HFF-Myc (cell line): ENCODE measurements at places on chromosomes 16 and 17.

DNA sequence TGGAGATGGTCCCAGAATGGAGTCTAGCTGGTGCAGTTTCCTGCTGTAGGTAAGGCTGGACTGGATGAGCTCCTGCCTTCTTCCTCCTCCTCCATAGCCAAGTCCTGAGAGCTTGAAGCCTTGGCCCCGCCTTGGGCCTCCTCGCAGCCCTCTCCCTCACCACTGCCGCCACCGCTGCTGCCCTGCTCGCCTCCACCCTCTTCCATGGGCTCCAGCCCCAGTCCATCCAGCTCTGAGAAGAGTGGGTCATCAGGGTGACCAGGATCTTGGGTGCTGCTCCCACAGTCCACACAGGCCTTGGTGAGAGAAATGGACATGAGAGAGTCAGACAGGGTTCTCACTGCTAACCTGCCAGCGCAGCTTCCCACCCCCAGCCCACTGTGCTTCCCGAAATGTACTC lies 11.2 kb downstream of the PER1 start:
- DNase-seq = no peak

DNA sequence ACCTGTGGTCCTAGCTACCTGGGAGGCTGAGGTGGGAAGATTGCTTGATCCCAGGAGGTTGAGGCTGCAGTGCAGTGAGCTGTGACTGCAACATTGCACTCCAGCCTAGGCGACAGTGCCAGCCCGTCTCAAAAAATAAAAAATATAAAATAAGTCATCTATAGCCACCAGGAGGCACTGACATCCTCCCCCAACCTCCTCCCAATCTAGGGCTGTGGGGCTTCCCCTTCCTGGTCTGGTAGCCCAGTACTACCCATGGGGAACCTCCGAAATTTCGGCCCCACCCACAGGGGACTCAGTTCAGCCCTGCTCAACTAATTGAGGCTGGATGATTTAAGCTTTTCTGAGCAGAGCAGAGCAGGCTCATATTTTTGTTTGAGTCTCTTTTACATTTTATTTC lies 3.2 kb downstream of the ZSCAN10 start:
- no peak for DNase-seq

DNA sequence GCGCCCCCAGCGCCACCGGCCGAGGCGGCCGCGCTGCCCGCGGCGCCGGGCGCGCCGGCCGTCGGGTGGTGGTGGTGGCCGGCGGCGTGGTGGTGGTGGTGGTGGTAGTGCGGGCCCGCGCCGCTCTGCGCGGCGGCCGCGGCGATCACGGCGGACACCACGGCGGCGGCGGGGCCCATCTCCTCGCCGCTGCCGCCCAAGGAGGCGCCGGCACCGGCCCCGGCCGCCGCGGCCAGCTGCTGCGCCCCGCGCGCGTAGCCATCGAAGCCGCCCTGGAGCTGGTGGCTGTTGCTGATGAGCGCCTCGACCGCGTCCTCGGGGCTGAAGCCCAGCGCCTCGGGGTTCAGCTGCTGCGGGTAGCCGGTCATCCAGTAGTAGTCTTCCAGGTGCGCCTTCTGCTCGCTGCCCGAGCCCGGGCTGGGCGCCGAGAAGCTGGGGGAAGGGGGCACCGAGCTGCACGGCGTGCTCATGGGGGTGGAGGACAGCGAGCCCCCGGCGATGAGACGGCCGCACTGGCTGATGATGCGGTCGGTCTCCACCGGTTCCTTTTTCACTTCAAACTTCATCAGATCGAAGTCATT lies 1.2 kb downstream of the MAF start:
- no peak for DNase-seq

- DNase-seq = no peak
Observed at GRCh38 chr16:88936008-88936555, 40.9 kb downstream of the CBFA2T3 start.

- DNase-seq = no peak
Observed at GRCh38 chr17:60231234-60231633, 81.5 kb downstream of the CA4 start.

DNA sequence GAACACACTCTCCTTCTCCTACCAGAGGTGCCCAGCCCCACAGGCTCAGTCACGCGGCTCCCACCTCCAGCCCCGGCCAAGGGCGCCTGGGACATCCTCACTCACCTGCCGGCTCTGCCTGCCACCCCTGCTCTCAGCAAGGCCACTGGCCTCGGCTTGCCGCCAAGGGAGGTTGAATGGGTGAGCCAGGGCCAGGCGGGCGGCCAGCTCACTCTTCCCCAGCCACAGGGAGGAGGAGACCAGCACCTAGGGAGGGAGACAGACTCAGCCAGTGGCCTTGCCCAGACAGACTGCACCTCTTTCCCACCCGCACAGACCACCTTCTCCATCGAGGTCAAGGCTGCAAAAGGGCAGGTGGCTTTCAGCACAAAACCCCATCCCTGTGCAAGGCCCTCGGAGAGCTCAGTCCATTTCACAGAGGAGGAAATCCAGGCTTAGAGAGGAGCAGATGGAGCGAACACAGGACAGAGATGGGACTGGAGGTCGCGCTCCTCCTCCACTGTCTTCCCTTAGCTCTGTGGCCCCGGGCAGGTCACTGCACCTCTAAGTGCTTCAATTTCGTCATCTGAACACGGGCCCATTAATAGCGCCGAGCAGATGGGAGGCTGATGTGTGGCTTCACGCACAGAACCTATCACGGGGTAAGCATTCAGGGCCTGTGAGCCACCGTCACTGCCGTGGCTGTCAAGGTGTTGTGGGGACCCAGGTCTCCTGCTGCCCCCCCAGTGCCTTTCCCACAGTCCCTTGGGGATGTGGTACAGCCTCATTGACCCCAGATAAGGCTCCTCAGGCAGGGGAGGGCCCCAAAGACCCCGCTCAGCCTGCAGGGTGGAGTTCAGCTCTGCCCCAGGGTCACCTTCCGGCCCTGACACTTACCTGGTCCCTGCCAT lies 56.1 kb downstream of the RMI2 start:
- no peak for DNase-seq

- DNase-seq = no peak
Observed at GRCh38 chr17:71168053-71168741, 952.6 kb upstream of the SOX9 start.

DNA sequence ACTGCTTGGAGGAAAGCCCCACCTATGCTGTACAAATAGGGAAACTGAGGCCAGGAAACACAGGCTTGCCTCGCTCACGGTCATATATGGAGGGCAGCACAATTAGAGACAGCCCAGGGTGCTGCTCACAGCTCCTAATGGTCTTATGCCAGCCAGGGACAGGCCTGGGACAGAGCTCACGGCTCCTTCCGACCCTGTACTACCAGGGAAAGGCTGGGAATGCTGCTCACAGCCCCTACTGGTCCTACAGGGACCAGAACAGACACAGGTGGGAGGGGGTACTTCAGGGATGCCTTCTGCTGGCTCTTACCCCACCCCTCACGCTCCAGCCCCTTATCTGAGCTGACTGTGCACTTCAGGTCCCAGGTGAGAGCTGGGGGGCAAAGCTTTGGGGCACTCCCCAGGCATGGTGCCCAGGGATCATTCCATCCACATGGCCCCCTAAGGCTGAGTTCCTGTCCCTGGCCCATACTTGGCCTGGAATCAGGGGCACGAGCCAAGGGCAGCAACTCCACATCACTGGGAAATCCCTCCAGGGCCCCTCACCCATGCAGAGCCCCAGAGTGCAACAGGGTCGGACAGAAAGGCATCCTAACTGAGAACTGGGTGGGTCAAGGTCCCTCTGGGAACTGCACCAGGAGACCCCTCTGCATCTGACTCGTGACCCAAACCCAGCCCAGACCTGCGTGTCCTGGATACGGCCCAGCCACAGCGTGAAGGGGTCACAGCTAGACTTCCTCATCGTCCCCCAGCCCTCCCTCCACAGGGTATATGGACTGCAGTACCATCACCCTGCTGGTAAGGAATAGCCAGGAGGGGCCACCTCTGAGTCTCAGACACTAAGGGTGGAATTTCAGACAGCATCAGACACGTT lies 5.9 kb downstream of the RHBDF1 start:
- DNase-seq = no peak

DNA sequence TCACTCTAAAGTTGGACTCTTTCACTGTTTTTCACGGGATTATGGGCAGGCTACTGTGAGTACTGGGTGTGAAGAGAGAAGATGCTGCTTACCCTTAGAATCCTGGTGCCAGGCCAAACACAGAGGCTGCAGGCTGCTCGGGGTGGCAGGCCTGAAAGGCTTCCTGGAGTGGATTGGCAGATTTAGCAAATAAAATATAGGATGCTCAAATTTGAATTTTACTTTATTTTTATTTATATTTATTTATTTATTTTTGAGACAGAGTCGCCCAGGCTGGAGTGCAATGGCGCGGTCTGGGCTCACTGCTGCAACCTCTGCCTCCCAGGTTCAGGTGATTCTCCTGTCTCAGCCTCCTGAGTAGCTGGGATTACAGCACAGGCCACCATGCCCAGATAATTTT lies 14.9 kb upstream of the STAC2 start:
- no peak for DNase-seq

DNA sequence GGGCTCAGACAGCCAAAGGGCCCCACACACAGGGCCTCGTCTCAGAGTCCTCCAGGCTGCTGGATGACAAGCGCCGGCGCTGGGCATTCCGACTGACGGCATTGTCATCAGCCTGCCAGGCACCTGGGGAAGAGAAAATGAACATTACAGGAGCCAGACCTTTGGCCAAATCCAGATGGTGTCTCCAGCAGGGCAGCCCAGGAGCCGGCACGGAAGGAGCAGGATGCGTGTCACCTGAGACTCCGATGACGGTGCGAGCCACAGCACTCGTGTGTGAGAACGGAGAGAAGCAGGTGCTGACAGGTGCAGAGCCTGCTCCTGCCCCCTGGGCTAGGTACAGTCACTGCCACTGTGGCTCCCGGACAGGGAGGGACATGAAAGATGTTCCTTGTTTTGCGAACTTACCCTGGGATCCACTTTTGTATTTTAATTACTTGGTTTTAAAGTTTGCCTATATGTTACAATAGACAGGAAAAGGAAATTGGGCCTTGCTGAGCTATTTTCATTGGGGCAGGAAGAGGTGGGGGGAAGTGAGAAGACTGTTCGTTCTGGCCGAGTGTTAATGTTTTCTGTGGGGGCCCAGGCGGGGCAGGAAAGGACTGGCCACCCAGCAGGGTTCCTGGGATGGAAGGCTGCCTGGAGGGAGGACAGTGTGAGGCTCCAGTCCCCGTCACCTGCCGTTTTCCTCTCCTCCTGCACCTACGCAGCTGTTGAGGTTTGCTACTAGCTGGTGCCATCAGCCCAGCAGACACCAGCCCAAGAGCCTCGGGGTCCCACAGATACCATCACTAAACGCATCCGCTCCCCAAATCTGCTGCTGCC lies 4.4 kb upstream of the FOXJ1 start:
- DNase-seq = no peak

DNA sequence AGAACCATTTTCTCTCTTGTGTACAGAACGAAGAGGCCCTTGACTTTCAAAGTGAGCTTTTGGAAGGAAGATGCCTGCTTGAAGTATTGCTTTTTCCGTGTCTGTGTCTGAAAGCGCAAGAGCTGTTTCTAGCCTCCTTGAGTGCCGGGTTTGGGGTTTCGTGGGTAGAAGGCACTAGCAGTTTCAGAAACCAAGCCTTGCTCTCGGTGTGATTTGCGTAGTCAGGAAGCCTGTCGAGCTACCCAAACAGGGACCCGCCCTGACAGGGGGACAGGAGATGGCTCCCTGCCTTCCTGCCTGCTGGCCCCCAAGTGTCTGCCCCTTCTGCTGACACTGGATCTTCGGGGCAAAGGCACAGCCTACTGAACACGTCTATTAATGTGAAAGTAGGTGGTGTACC lies 322.0 kb downstream of the MAF start:
- DNase-seq = no peak

DNA sequence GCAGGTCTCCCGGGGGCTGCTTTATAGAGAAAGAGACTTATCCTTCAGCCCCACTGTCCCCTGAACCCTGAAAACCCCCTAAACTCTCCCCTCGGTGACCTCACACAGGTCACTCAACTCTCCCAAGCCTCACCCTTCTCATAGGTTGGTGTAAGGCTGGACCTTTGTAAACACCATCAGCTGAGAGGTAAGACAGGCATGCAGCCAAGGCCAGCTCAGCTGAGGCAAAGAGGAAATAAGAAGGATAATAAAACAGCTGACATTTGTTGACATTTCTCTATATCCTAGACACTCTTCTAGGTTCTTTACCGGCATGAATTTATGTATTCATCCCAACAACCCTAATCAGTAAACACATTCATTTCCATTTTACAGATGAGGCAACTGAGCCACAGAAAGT lies 134.3 kb downstream of the CCT6B start:
- no peak for DNase-seq

GRCh38 chr16:3838600-3839401 lies 41.7 kb downstream of the CREBBP start:
- no peak for DNase-seq

GRCh38 chr16:17386229-17386628 lies 84.5 kb downstream of the XYLT1 start:
- no peak for DNase-seq

- peak; percentile 65 for DNase-seq
Observed at GRCh38 chr16:68823401-68824135, 19.8 kb upstream of the TANGO6 start.

DNA sequence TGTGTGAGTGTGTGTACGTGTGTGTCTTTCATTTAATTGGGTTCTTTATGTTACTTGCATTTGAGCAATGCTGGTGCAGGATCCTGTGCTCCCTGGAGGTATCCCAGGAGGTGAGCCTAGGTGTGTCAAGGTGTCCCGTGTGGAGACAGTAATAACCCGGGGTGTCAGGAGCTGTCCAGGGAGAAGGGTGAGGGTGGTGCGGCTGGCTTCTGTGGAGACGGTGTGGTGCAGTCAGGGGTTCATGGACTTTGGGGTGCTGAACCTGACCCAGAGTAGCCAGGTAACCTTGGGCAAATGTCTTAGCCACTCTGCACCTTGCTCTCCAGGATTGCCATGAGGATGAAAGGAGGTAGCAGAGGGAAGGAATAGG lies 7.4 kb upstream of the ELAC2 start:
- no peak for DNase-seq

DNA sequence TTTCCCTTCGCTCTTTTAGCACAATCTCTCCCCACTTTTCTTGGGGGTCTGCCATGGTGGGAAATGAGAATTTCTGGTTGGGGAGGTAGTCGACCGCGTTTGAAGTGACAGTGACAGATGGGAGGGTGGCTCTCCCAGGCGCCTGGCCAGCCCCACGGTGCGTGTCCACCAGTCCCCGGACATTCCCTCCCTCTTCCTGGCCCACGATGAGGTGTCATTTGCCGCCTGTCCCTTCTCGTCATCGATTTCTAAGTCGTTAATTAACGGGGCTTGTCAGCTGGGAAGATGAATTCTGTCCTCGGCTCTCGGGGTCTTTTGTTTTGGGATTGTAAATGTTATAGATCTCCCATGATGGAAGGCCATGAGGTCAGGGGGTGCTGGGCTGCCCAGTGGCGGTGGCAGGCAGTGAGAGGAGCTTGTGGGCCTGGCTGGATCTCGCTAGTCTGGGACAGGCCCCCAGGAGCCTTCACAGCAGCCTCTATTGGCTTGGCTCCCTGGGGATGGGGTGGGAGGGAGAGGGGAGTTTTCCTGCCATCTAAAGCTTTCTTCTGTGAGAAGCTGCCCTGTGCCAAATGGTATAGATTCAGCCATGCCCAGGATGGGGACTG lies 164.2 kb downstream of the MRM1 start:
- no peak for DNase-seq

DNA sequence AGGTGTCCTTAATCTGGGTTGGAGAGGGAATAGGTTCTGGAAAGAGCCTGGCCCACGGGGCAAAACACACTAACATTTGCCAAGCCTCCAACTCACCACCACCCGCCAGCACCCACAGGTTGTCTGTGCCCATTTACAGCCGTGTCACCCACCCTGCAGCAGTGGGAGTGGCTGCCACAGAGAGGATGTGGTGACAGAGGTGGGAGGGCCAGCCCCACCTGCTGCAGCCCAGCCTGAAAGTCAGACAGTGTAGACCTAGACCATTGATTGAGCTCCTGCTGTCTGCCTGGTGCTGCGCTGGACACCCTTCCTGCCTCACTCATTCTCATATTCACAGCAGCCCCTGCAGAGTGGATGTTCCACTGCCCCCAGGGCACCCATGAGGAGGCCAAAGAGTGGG lies 44.7 kb downstream of the IL21R start:
- no peak for DNase-seq
